ENCODE measurements at places on chromosomes 5 and 9.

DNA sequence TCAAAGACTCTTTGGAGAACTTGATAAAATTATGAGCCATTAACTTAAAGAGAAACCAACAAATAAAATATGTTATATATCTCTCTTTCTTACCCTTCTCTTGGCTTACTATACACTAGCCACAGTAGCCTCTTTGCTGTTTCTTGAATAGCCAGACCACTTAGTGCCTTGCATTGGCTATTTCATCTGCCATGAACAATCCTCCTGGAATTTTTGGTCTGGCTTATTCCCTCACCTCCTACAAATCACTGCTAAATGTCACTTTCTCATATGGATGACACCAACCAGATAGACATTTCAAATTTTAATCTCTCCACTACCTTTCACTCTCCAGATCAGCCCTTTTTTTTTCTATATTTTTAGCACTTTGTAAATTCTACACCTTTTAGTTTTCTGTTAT lies 1581.7 kb downstream of the EFNA5 start:
- H3K27ac ChIP-seq, result no peak overlapping the region
- H3K4me1 ChIP-seq, result no peaks in the 10 kb centered on the region
- no peak overlapping the region for H3K4me3 ChIP-seq
- DNase-seq, result no peak
- no peaks in the 10 kb centered on the region for H3K36me3 ChIP-seq

DNA sequence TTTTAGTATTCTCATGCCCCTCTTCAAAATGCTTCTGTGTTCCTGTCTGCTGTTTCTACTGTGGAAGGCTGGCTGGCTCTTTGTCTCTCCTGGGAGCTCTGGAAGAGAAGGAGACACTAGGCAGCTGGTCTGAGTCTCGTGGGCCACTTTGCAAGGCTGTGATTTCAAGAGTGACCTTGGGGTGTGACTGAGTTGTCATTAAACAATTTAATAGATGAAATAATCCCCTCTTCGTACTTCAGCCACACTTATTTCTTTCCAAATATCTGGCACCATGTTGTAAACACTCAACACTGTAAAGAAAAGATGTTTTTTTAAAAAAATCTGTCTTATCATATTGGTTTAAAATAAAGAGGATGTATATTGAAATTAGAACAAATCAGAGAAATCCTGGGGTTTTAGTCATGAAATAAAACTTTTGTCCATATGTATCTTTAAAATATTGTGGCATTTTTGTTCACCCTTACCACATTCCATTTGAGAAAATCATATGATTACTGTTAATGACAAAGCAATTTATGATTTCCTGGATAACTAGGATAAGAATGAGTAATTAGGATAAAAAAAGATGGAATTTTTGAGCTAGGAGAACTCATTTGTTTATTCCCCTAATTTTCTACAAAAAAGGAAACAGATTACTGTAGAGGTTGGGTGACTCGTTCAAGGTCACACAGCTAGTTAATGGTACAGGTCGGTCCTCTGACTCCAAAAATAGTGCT lies 200.8 kb downstream of the MAT2B start:
- no peak overlapping the region for H3K4me3 ChIP-seq
- no peak overlapping the region for H3K27ac ChIP-seq
- no peaks in the 10 kb centered on the region for H3K4me1 ChIP-seq
- DNase-seq, result no peak

DNA sequence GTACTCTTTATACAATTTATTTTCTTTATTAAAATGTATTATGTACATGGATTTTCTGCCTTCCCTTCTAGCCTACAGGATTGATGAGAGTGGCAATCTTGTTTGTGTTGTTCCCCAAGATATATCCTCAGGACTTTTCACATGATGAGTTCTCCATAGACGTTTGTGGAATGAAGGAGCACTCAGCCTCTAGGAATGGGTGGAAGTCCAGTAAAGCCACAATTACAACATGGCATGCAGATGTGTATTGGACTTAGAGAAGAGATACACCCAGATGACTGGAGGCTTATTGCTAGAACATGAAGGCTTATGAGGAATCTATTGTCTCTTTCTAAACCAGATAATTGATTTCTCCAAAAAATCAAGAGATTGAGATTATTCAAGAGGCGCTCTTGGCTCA lies 8.2 kb upstream of the DOCK2 start:
- no peak overlapping the region for H3K4me3 ChIP-seq
- no peaks in the 10 kb centered on the region for H3K4me1 ChIP-seq
- no peaks in the 10 kb centered on the region for H3K36me3 ChIP-seq

- no peaks in the 10 kb centered on the region for H3K27me3 ChIP-seq
- no peak overlapping the region for H3K27ac ChIP-seq
- DNase-seq, result no peak
- H3K4me1 ChIP-seq, result no peaks in the 10 kb centered on the region
- no peaks in the 10 kb centered on the region for H3K36me3 ChIP-seq
Measured at GRCh38 chr5:73950441-73950873, 324.5 kb downstream of the ARHGEF28 start.

- no peaks in the 10 kb centered on the region for H3K27me3 ChIP-seq
- DNase-seq, result no peak
- H3K36me3 ChIP-seq, result no peaks in the 10 kb centered on the region
- no peaks in the 10 kb centered on the region for H3K4me1 ChIP-seq
- no peak overlapping the region for H3K4me3 ChIP-seq
- no peak overlapping the region for H3K27ac ChIP-seq
Measured at GRCh38 chr9:127353882-127354281, 43.1 kb upstream of the SLC2A8 start.

DNA sequence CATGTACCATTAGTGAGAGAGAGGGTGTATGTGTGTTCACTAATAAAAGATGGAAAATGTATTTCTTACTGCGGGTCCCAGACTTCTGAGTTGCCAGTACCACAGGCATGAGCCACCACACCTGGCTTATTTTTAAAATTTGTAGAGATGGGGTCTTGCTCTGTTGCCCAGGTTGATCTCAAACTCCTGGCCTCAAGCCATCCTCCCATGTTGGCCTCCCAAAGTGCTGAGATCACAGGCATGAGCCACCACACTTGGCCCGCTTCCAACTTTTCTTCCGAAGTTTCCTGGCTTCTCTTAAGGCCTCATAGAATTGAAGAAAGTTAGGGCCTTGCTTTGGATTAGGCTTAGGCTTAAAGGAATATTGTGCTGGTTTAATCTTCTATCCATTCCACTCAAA lies 40.4 kb upstream of the F2RL2 start:
- no peaks in the 10 kb centered on the region for H3K27me3 ChIP-seq
- H3K4me3 ChIP-seq, result no peak overlapping the region
- no peak overlapping the region for H3K27ac ChIP-seq
- DNase-seq, result no peak
- no peaks in the 10 kb centered on the region for H3K4me1 ChIP-seq

DNA sequence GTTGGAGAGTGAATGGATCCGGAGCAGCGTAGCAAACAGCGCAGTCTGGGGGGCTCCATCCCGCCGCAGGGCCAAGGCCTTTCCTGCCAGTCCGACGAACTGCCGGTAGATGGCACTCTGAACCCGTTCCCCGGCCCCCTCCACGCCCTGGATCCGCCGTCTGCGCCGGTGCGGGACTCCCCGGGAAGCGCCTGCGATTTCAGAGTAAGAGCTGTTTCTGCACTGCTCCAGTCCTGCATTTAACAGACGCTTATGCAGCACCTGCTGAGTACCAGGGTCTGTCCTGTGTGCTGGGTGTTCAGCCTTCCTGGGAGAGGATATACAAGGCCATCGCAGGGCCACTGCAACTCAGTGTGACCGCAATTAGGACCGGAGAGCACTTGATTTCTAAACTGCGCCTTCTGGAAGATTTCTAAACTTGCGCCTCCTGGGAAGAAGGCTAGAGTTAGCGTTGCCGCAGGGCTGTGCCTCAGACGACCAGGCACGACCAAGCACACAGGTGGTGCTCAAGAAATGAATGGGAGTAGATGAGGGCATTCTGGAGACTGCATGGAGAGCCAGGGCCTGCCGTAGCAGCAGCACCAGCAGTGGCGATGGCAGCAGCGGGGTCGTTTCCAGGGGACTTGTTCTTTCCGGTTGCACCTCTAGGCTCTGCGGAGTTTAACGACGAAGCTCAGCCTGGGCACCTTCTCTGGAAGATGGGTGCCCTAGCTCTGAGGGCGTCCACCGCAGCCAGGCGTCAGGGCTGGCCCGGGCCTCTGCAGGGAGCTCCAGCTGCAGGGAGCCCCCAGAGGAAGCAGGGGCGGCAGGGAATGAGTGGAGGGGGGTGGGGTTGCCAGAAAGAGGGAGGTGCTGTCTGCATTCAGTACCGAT lies 14.3 kb upstream of the TIFAB start:
- no peak for DNase-seq
- H3K36me3 ChIP-seq, result no peaks in the 10 kb centered on the region
- H3K4me3 ChIP-seq, result no peak overlapping the region
- H3K4me1 ChIP-seq, result peaks cover 2% of the 10 kb centered on the region
- H3K27me3 ChIP-seq, result peaks cover 18% of the 10 kb centered on the region
- H3K27ac ChIP-seq, result no peak overlapping the region

- no peak overlapping the region for H3K27ac ChIP-seq
- peak; percentile 15 for DNase-seq
- no peaks in the 10 kb centered on the region for H3K27me3 ChIP-seq
- no peaks in the 10 kb centered on the region for H3K36me3 ChIP-seq
- no peak overlapping the region for H3K4me3 ChIP-seq
Measured at GRCh38 chr9:73683862-73684591, 532.4 kb downstream of the ANXA1 start.

DNA sequence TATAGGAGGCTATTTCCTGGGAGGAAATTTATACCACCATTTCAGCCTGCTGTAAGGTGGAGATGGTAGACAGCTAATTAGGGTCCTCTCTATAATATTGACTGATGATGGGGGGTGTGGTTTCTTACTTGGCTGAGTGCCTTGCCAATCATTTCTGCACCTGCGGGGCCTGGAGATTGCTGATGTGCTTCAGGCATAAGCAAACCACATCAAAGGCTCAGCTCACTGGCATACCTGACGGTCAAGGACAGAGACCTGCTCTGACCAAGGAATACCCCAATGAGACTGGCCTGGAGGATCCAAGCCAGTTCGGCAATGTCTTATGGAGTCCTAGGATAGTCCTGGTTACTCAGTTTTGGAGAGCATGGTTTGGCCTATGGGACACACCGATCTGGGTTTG lies 29.5 kb downstream of the ANKH start:
- no peak overlapping the region for H3K27ac ChIP-seq
- H3K4me3 ChIP-seq, result no peak overlapping the region
- H3K36me3 ChIP-seq, result no peaks in the 10 kb centered on the region
- H3K27me3 ChIP-seq, result peaks cover 3% of the 10 kb centered on the region
- no peak for DNase-seq

- no peaks in the 10 kb centered on the region for H3K36me3 ChIP-seq
- no peak overlapping the region for H3K27ac ChIP-seq
- DNase-seq, result no peak
- H3K4me1 ChIP-seq, result peaks cover 18% of the 10 kb centered on the region
- no peak overlapping the region for H3K4me3 ChIP-seq
- no peaks in the 10 kb centered on the region for H3K27me3 ChIP-seq
Measured at GRCh38 chr5:132462856-132463745, 27.5 kb downstream of the IRF1 start.

- no peak overlapping the region for H3K4me3 ChIP-seq
- H3K27me3 ChIP-seq, result no peaks in the 10 kb centered on the region
- H3K36me3 ChIP-seq, result no peaks in the 10 kb centered on the region
- no peaks in the 10 kb centered on the region for H3K4me1 ChIP-seq
- no peak overlapping the region for H3K27ac ChIP-seq
Measured at GRCh38 chr5:10110228-10110627, 139.5 kb downstream of the ATPSCKMT start.

All from Panc1 (cell line).